ENCODE measurements at places on chromosomes 12 and 14.
A peak's percentile ranks its signal among the peaks of the same experiment; 100 is the strongest.

DNA sequence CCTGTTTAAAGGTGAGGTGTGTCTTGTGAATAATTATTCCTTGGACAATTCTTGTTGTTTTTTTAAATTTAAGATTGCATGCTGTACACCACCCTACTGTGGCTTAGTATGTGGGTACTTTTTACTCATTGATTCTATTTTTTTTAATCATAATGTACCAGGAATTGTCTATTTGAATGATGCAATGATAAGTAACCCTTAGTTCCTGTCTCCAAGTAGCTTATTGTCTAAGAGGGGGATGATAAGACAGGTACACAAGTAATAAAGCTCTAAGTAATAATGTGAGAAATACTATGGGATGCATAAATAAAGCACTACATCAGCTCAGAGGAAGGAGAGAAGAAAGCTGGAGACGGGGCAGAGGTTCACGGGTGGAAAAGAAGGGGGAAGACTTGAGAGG, 90.9 kb downstream of the MYRFL start:
- DNase-seq = no peak

DNA sequence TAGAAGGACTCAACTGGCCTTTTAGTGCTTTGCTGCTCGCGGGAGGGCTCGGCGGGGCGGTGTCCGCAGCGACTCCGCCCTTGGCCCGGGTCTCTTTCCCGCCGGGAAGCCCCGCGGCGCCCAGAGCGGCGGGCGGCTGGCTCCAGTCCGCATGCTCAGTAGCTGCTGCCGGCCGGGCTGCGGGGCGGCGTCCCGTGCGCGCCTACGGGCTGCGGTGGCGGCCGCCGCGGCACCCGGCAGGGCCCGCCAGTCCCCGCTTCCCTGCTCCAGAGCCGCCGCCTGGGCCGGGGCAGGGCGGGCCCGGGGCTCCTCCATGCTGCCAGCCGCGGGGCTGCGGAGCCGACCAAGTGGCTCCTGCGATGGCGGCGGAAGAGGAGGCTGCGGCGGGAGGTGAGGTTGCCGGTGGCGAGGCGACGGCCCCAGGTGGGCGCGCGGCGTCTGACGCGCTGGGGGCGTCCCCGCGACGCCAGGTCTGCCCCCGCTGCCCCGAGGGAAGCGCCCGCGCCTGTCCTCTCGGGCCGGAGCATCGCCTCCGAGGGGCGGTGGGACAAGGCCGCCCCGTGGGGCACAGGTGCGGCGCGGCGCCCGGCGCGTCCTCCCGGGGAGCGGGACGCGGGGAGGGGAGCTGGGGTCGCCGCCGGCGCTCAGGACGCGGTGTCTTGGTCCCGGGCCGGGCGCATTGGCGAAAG, at the start of gene BMAL2:
Gene BMAL2 (plus strand): TSS at position 123 of the 689 bp plus-strand sequence. CDS start 237 bp downstream, at position 360.
- peak; percentile 7 for DNase-seq

GRCh38 chr12:67877727-67878126, 111.5 kb upstream of the IFNG-AS1 start:
- DNase-seq = no peak

DNA sequence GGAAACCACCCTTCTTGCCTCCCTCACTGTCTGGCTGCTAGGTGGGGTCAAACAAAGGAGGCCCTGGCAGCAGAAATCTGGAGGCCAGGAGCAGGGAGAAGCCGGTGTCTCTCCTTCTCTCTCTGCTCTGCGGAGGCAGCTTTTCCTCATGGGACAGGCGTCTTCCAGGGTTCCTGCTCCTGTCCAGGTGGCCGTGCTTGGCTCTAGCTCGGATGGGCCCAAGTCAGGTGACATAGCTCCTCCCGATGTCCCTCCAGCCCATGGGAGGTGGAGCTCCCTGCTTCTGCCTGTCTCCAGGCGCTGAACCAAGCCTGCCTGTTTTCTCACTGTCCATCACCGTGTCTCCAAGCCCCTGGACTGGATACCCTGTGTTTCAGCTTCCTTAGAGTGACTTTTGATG, 30.5 kb upstream of the FZD10 start:
- no peak for DNase-seq

- no peak for DNase-seq
These were observed 185.9 kb downstream of the TTC7B start for GRCh38 chr14:90630171-90630806.

DNA sequence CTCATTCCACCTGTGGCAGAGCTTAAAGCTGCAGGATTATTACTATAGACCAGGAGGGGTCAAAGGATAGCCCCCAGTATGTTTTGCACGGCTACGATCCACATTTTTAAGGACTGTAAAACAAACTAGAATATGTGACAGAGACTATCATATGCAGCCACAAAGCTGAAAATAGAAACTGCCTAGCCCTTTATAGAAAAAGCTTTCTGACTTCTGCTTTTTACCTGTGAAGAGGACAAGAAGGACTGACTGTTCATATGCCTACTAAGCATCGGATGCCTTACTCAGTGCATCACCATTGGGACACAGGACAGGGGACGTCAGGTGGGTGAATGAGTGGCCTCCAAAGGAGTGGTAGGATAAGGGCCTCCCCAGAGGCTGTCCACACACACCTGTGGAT, 29.8 kb downstream of the SPTB start:
- DNase-seq = no peak

GRCh38 chr14:76081642-76082041, 70.1 kb upstream of the GPATCH2L start:
- DNase-seq = peak; percentile 12

DNA sequence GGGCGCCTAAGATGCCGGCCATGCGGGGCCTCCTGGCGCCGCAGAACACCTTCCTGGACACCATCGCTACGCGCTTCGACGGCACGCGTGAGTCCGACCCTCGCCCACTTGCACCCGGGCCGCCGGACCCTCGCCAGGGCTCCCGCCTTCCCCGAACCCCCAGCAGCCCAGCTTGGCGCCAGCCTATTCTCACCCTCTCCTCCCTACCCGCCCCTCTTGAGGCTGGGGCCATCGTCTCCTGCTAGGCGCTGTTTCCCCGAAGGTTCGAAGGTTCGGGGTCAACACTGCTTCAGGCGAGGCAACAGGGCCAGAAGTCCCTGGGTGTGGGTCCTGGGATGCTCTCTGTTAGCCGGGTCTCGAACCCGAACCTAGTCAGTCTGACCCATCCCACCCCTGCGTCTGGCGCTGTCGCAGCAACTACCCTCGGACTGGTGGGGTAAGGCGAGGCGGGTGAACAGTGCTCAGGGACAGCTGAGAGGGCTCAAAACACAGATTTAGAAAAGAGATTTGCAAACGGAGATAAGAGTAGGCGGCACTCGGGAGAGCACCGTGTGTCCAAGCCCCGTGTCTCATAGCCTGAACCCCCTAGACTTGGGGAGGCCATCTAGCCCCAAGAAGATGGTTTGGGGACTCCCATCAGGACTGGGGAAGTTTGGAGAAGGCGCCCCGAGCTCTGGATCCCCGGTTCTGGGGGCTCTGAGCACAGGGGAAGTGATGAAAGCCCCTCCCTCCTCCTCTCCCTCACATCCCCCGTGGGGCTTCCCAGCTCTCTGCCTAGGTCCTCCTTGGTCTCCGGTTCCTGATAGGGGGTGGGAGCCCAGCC, 787 bp downstream of the KCNH3 start:
- no peak for DNase-seq

GRCh38 chr12:80721326-80721725, 4.6 kb downstream of the MYF5 start:
- DNase-seq = no peak

DNA sequence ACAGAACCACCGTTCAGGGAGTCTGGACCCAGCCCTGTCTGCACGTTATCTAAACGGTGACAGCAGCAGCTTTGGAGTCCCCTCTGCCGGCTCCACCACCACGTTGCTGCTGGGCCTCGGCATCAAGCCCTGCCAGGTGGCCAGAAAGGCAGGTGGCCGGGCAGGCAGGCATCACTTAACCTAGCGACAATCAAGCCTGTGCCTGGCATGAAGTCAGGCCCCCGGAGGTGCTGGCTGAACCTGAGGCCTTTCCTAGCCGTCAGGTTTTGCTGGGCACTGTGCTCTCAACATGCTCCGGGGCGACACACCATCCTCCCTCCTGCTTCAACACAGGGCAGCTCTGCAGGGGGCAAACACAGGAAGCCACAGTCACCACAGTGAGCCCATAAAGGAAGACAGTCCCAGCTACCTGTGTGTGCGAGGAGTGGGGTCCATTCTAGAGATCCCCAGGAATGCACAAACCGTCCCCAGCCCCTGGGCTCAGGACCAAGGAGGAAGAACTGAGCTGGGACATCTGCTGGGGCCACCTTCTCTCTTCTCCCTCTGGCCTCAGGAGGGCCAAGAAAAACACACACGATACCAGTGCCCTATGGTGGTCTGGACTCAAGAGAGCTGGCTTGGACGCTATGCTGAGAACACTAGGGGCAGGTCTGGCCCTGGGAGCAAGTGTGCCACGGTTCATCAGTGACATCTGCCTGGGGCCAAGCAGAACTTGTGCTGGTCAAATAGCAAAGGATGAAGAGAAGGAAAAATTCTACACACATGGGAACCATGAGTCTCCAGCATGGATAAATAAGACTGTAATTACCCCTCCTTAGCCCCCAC, 44.7 kb downstream of the CCDC88C start:
- DNase-seq = peak; percentile 79

DNA sequence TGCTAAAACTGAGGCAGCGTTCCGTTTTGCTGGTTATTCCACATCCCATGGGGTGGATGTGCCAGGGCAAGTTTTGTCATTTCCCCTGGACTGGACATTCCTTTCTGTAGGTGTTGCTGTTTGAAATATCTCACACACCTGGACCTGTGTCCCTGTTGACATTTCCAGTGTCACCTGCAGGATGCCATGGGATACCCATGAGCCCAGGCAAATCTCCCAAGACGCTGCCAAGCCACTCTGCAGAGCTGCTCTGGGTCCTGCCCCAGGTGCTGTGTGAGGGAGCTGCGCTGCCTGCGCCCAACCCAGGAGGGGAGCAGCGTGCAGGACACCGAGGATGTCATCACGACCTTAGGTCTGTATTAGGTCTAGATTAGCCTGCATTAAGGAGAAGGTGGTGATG, 5.2 kb upstream of the PACS2 start:
- DNase-seq = no peak

DNA sequence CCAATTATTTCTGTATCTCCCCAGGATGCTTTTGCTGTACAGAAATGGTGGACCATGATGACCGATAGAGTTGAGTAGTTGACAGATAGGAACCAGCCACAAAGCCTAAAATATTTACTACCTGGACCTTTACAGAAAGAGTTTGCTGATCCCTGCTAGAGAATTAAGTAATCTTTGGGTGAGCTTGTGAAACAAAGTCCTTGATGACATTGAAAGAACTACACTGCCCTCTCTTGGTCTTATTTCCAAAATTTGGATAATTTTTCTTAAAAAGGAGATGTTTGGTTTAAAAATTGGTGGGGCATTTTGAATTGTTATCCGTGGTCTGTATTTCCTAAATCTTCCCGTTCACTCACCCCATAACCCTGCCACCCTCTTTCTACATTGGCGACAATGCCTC, 13.7 kb upstream of the TCTN1 start:
- no peak for DNase-seq

DNA sequence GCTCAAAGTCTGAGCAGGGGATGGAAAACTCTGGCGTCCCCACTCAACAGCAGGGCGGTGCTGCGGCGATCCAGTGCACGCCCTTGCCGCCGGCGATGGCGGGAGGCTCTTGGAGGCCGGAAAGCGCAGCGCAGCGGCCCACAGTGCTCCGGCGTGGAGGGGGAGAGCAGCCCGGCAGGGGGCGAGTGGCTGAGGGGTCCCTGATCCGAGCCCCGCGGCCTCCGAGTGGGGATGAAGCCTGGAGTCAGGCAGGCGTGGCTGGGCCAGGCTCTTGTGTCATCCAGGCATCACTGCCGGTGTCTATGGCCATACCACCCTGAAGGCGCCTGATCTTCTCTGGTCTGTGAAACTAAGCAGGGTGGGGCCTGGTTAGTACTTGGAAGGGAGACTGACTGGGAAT, 183.1 kb downstream of the ALG10 start:
- DNase-seq = no peak

GRCh38 chr14:23352506-23353432, at the start of gene SLC22A17:
TSS of gene SLC22A17 (minus strand) at chr14:23352887.
- peak; percentile 36 for DNase-seq

DNA sequence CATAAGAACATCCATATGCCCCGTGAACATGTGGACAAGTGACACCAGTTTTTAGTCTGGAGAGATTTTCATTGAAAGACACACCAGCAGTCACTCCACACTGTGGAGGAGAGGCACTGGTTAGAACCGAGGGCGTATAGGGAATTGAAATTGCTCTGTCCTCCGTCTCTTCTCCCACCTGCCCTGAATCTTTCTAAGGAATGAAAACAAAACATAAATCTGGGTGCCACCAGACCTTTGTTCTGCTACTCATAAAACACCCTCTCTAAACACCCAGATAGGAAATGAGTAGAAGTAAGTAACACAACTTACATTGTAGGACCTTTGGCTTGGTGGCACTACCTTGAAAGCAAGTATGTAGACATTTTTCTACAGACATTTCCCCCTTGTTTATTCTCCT, 37.1 kb upstream of the STON2 start:
- no peak for DNase-seq

GRCh38 chr12:29750928-29751220, 32.9 kb downstream of the TMTC1 start:
- no peak for DNase-seq

GRCh38 chr14:87971010-87971409, 22.0 kb downstream of the GALC start:
- DNase-seq = no peak

- no peak for DNase-seq
These were observed 442.8 kb downstream of the ZFP36L1 start for GRCh38 chr14:68349900-68350629.

DNA sequence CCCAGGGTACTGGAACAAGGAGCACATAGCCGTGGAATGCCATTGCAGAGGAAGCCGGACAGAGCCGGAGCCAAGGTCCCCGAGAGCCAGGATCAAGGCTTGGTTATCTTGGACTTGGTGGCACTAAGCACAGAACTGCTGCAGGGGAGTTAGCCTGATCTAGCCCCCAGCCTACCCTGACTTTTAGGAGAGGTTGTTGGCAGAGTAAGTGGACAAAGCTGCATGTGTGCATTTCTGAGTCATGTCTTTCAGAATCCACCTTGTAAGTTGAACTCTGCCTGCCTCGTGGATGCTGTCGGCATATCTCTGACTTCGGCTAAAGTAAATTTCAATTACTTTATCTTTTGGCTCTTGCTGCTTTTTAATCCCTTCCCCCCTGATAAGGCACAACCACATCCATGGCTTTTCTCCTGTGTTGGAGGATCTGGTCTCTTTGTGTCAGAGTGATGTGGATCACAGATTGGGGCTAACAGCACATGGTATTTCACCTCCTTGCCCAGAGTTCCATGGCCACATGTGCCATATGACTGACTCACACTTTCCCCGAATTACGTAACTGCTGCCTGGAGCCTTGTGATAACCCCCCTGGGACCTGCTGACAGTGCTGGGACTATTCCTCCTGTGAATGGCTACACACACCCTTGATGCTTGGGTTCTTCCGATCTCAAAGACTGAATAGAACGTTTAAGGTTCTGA, 240.3 kb downstream of the EMP1 start:
- no peak for DNase-seq

DNA sequence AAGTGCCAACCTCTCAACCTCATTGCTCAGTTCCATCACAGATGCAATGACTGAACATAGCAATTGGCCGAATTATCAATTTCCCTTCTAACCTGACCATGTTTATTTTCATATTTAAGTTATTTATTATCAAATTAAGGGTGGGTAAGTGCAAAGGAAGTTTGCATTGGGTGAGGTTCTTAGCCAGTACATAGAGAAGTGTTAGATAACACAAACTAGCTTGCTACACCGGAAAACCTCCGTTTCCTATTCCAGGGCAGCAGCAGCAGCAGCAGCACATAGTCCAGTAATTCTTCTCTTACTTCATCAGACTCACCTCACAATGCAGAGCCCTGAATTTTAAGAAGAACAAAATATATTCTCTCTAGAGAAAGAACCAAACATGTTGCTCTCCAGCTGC, 200.5 kb upstream of the OR4E1 start:
- no peak for DNase-seq

GRCh38 chr14:72052356-72052755, 120.1 kb downstream of the RGS6 start:
- DNase-seq = no peak
